ENCODE measurements at places on chromosomes 13 and 19.

DNA sequence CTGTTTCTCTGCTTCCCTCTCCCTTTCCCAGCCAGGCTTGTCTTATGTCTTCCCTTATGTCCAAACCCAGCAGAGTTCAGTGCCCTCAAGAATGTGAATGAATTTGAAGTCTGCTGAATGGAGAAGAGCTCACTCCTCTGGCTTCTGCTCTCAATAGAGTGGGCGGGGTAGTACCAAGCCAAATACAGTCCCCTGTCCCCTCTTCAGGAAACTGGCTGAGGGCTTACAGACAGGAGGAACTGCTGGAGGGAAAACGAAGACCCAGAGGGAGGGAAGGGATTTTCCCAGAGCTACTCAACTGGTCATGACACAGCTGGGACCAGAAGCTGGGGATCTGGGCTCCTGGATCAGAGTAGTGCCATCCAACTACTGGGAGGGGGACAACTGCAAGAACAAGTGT is 32.9 kb upstream of the POU2F2 start:
- no peak for DNase-seq

GRCh38 chr13:90564096-90564495 is 783.4 kb upstream of the MIR17HG start:
- DNase-seq = no peak

- DNase-seq = no peak
Measured at GRCh38 chr19:8500158-8500557, 2.3 kb downstream of the PRAM1 start.

- no peak for DNase-seq
Measured at GRCh38 chr13:27917121-27917947, 2.5 kb upstream of the PDX1 start.

GRCh38 chr13:79386125-79386826 is 19.8 kb downstream of the RBM26 start:
- no peak for DNase-seq

DNA sequence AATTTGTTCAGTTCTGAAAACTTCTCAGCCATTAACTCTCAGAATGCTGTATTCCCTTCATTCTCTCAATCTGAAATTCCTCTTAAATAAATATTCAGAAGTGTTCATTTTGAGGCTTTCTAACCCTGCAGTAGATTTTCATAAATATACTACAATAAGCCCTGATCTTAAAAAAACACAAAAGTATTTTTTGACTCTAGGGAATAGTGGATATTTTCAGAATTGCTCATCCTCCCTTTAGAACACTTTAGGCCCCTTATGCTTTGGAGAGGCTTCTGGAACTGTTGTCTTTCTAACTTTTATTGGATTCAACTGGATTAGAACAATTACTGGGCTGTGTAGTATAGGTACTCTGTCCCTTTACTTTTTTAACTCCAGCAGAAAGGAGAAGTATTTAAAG is 1662.6 kb upstream of the MIR17HG start:
- no peak for DNase-seq

GRCh38 chr13:78576261-78576660 is 27.1 kb downstream of the POU4F1 start:
- DNase-seq = no peak

- no peak for DNase-seq
Measured at GRCh38 chr19:6039566-6040225, 61.8 kb upstream of the RANBP3 start.

DNA sequence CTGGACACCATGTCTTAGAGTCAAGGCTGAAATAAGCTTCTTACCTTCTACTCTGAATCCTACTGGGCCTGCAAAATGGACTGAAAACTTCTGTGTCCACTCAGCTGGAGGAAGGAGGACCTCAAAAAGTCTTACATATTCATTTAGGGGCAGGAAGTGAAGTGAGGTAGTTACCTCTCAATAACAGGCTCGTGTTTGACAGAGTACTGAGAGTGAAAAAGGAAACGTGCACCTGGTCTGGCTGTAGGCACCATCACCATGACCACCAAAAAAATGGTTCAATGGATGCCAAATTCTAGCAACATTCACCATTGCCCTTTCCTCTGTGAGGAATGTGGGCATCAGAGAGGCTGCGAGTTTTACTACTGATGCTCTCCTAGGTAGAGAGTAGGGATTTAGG is 176.2 kb downstream of the RFC3 start:
- no peak for DNase-seq

DNA sequence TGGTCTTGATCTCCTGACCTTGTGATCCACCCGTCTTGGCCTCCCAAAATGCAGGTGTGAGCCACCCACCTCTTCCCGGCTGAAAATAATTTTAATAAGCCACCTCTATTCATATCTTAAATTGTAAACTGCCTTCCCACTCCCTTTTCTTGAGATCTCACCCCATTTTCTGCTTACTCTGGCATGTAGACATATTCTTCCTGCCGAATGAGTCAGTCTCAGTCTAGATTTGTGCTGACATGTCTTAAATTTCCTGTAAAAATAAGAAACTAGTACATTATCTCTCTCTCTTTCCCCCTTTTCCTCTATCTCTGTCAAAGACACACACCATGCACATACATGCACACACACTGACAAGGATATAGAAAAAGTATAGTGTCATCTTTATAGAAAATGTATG is 60.9 kb downstream of the THSD1 start:
- DNase-seq = no peak

DNA sequence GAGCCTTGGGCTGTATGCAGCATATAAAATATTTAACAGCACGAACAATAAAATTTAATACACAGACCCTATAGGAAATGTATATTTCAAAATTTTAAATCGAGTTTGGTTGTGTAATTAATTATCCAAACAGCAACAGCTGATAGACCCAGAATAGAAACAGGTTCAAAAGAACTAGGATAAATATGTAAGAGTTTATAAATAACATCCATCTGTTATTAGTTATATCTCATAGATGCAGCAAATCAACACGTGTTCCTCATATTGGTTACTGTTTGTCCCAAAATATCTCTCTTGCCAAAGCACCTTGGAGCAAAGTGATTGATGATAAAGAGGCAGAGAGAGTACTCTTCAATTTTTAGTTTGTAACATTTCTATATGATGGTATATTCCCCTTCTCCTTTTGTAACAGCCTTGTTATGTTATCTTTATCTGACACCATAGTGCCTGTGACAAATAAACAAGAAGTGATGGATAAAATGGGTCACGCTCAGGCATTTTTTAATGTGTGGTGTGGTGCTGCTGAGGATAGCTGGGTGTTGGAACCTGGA is 260.6 kb upstream of the NBEA start:
- no peak for DNase-seq

Measured in stimulated activated CD4-positive, alpha-beta T cell treated with anti-CD3 and anti-CD28 coated beads, TNF-alpha, amount 100 ng/mL, for 1 hour (primary cell).